Activated CD4-positive, CD25-positive, alpha-beta regulatory T cell (primary cell): ENCODE measurements at places on chromosomes 1 and 21.

GRCh38 chr1:226511296-226511695 is 37.3 kb upstream of the STUM start:
- DNase-seq = no peak

- no peak for DNase-seq
Observed at GRCh38 chr1:229751610-229752009, 125.6 kb downstream of the URB2 start.

DNA sequence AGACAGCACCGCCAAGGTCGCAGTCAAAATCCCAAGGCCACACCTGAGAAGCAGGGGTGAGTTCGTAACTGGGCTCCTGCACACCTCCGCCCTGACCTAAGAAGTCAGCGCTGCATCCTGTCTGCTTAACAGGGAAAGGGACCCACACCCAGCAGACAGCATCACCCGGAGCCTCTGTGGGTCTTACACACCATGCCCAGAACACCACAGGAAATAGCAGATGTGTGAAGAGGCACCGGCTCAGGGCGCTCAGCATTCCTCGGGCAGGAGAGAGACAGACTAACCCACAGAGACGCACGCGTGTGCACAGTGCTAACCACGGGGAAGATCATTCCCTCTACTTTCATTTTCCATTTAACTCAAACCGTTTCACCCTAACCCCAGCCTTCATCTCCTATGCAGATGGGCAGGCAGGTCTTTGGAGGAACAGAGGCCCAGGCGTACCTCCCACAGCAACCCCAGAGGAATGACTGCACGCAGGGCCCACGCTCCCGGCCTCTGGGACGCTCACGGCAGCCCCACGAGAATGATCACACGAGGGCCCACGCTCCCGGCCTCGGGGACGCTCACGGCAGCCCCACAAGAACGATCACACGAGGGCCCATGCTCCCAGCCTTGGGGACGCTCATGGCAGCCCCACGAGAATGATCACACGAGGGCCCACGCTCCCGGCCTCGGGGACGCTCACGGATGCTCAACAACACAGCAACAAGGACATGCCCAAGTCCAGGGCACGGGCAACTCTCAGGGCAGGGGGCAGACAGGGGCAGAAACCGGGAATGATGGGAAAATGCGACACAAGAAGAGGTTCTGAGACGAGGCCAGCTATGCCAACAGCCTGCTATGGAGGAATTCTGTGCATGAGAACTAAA is 20.9 kb downstream of the POFUT2 start:
- no peak for DNase-seq

- no peak for DNase-seq
Observed at GRCh38 chr1:156368889-156369684, at the start of gene RHBG. RHBG (plus strand) TSS chr1:156369211; CDS start chr1:156369250, 39 bp downstream.

DNA sequence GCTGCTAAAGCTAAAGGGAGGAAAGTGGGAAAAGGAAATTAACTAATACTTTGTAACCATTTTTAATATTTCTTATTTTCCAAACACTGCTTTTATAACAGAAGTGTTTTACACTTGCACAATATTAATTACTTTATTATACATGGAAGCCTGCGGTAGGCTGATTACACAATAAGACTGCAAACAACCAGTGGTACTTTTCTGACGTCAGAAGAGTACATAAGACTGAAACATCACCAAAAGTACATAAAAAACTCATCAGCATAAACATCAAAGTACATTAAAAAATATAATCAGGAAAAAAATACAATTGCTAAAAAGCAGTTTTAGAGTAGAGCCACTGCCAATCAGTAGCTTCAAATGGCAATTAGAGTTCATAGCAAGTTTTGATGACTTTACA is 4.6 kb downstream of the ZNF281 start:
- DNase-seq = no peak

DNA sequence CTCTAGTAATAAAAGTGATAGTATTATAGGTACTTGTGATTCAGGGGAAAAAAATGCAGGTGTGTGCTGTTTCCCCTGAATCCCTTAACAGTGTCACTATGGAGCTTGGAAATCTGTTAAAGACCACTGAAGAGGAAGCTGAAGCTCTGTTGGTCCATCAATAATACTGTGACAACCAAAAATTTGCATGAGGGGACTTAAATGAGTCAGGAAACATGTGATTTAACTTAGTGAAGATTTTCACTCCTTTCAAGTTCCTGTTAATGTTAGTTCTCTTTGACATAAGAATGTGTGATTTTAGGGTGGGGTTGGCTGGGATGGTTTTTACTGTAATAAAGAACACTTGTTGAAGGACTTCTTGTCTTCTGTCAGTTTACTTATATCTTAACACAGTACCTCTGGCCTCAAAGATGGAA is 32.0 kb downstream of the VANGL2 start:
- DNase-seq = no peak

DNA sequence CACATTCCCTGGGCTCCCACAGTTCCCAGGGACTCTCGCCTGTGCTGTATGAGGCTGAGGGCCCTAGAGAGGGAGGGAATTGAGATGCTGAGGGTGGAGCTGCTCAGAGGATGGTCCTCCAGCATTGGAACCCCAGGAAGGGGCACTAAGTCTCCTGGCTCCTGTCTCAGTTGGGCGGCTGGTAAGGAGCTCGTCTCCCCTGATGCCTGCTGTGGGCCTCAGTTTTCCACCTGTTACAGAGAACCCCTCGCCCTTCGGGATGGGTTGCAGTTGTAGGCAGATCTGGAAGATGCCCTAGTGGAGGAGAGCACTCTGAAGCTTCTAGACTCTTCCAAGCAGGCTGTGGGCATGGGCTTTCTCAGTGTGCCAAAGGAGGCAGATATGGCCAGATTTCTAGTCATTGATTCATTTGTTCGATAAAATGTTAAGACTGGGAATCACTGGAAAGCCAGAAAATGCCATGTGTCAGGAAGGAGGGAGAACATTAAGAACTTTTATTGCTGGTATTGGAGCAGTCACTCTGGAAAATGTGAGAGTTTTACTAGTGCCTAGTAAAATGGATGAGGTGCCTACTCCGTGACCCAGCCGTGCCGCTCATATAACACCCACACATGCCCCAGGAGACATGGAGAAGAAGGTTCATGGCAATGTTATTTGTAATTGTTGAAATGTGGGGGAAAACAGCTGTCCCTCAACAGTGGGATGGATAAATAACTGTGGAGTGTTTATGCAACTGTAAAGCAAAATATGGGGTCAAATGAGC is 828 bp upstream of the MYBPH start:
- no peak for DNase-seq

DNA sequence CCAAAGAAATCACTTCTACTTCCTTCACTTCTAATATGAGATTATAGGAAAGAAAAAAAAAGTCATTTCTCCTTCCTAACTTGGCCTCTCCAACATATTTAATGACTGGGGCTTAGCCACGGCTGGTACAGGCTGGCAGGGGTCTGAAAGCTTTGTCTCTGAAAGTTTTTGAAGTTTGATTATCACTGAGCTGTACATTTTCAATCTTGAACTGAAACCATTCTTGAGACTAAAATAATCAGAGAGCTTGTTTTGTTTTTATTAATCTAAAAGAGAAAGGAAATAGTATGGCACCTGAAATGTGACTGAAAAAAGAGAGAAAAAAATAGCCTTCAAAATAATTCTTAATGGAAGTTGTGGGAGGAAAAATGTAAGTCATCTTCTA is 3.8 kb upstream of the KRTAP19-8 start:
- DNase-seq = no peak

DNA sequence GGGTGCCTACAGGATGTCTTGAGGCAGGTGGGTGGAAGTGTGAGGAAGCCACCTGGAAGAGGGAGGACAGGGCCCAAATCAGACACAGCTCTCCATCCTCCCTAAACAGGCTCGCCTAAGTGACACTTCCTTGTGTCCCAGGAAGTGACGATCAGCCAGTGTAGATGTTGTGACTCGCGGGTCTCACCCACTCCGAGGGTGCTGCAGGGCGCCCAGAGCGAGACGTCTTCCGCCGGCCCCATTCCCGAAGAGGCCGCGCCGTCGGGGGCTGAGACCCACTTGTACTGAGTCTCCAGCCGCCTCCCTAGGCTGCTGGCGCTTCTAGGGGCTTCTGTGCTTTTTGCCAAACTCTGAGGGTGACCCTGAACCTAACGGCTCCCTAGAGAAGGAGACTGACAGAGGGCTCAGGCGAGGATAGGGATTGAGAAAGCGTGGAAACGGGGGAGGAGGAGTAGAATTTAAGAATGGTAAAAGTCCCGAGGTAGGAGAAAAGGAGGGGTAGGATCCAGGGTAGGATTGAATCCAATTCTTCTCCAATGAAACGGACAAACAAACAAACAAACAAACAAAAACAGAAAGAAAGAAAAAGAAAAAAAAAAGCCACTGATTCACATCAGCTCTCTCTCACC is 543 bp upstream of the MARK1 start:
- no peak for DNase-seq

DNA sequence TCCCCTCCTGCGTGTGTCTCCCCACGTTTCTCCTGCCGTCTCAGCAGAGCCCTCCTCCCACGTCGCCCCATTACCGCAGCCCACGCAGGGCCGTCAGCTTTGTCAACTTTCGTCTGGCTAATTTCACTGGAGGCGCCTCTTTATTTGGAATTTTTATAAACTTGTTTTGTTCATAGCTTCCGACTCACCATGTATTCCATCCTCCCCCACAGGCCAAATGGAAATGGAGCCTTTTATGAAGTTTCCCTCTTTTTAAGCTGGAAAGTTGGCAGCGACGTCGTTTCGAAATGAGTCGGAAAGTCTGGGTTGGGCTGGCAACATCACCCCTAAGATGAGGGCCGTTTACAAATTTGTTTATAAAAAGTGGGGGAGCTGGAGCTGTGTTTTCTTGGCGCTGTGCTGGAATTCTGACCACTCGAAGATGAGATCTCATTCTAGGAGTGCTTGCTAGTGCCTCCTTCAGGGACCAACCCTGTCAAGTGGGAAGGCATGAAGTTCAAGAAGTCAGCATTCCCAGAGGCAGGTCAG is 23.7 kb upstream of the SLC45A1 start:
- DNase-seq = no peak

DNA sequence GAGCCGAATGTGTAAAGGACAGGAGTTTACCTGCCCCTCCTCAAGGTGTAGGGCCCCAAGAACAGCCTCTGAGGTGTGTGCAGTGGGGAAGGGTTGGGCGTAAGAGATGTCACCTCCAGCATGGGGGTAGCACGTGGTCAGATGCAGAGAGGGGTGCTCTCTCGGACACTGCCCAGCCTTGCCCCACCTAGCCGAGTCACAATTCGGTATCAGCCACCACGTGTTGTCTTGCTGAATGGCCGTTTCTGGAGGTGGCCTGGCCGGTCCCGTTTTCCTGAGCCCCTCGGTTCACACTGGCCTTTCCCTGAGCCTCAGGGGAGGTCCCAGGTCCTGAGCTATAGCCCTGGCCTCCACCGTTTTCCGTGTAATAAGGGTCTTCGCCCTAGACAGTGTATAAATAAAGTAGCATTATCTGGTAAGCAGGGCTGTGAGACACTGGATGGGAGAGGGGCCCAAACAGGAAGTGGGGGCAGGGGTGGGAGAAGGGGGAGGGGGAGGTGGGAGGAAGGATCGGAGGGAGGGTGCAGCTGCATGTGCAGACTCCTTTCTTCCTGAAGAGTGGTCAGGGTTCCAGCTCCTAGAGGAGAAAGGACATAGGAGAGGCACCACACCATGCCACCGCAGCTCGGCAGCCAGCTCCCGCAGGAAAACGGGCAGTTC is 23.3 kb downstream of the CD34 start:
- no peak for DNase-seq

GRCh38 chr1:183780159-183780558 is 24.8 kb upstream of the RGL1 start:
- no peak for DNase-seq

- DNase-seq = no peak
Observed at GRCh38 chr1:220032911-220033310, 13.4 kb downstream of the EPRS1 start.

- DNase-seq = no peak
Observed at GRCh38 chr1:45644661-45645060, 20.8 kb upstream of the CCDC17 start.

DNA sequence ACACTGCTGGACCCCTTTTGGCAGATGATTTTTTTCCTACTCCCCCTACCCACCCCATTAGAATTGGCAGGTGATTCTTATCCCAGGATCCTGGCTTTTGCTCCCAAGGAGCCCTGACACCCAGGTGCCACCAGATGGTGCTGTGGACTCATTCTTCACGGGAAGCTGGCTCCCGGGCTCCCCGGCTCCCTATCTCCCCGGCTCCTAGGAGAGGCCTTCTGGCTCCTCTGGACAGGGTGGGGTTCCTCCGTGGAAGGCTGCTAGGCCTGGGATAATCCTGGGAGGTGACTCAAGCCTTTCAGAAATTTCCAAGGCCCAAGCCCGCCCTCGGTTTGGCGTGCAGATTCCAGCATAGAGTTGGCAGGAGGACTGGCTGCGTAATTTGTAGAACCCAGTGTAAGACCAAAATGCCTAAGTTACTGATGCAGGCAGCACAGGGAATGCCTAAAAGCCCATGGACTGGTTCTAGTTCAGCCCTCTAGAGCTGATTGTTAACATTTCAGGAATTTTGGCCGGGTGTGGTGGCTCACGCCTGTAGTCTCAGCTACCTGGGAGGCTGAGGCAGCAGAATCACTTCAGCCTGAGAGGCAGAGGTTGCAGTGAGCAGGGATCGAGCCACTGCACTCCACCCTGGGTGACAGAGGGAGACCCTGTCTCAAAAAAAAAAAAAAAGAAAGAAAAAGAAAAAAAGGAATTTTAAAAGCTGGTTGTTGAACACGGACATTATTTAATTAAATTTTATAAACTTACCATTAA is 6.8 kb upstream of the BSDC1 start:
- DNase-seq = peak; percentile 19

GRCh38 chr1:179828554-179829110 is 49.0 kb downstream of the TOR1AIP2 start:
- no peak for DNase-seq

DNA sequence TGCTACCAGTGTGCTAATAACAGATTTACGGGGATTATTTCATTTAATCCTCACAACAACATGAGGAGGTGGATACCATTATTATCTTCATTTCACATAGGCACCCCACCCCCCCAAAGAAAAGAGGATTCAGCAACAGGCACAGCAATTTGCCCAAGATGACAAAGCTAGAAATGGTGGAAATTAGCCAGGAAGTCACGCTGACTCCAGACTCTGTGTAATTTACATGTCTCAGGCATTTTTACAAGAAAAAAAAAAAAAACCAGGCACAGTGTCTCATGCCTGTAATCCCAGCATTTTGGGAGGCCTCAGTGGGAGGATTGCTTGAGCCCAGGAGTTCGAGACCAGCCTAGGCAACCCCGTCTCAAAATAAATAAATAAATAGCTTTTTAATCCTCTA is 37.5 kb upstream of the PRDM2 start:
- DNase-seq = no peak

DNA sequence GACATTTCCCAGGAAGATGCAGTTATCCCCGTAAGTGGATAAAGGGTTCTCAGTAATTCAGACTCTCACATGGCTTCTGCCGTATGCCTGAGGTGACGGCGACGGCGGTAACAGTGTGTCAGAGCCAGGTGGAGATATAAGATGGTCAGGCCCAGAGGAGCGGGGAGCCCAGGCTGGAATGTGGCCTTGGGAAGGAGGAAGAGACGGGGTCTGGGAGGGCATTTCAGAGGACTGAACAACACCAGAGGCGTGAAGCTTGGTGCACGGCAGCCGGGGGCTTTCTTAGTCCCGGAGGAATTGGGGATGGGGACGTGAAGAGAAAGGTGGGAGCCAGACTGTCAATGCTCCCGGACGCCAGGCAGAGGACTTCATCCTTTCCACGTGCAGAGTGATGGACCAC is 1.0 kb downstream of the RER1 start:
- no peak for DNase-seq
